ENCODE measurements at places on chromosomes 4 and X.

GRCh38 chr4:2334826-2335728, 73.2 kb upstream of the MXD4 start:
- no peak for DNase-seq

- DNase-seq: no peak
Observed at GRCh38 chr4:11805842-11806241, 377.1 kb upstream of the HS3ST1 start.

- DNase-seq: no peak
Observed at GRCh38 chrX:23811656-23812055, 28.7 kb downstream of the SAT1 start.

GRCh38 chr4:121177246-121178137, 13.4 kb upstream of the TNIP3 start:
- no peak for DNase-seq

DNA sequence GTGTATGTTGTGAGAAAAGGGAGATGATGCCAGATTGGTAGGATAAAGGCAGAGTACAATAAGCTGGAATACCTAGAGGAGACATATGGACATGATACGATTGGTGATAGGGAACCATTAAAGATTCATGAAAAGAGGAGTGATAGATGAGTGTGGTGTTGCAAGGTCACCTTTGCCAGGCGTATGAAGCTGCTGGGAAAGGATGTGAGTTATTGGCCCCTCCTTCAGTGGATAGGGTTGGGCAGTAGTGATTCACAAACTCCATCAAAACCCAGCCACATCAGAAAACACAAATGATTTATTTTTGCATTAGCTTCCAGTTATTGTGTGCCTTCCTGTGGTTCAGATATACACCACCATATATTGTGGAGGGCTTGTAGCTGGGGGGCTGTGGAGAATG, 34.3 kb downstream of the TMEM164 start:
- DNase-seq: no peak

All from GM19239 (cell line).